Uterine smooth muscle cell (primary cell): ENCODE measurements at places on chromosomes 1 and 21. TPM values are rescaled to one million over a fixed set of nuclear protein-coding genes. Genes with fewer than 3 reads are reported as not detected.

The RPAP2 gene
- 10.2 and 14.8 TPM in 2 replicates for total RNA-seq

The WLS gene
- total RNA-seq: 88.9 and 154 TPM in 2 replicates

The IFNLR1 gene
- not detected in 2 replicates for total RNA-seq

The TMEM82 gene
- not detected in 2 replicates for total RNA-seq

The SELP gene
- total RNA-seq: not detected in 2 replicates

The IPP gene
- 16.2 and 16.5 TPM in 2 replicates for total RNA-seq

The CELA3B gene
- not detected in 2 replicates for total RNA-seq

The DMBX1 gene
- total RNA-seq: not detected in 2 replicates

The KCNA3 gene
- 1.5 and 1.6 TPM in 2 replicates for total RNA-seq

The BMP8B gene
- under 0.01 TPM in 2 replicates for total RNA-seq

The ATXN7L2 gene
- total RNA-seq: 1.9 and 2.1 TPM in 2 replicates

The GCSAML gene
- total RNA-seq: under 0.01 TPM in 1 of 2 replicates, not detected in the other

The CGN gene
- 0.11 and 0.12 TPM in 2 replicates for total RNA-seq
